ENCODE measurements at places on chromosomes 7 and 10. TPM values are rescaled to one million over a fixed set of nuclear protein-coding genes. Genes with fewer than 3 reads are reported as not detected.

Gene ZNF853
- 3.5 TPM for total RNA-seq

Gene MMD2
- total RNA-seq: not detected

Gene MNX1
- total RNA-seq: not detected

Gene MMRN2
- total RNA-seq: 0.18 TPM

Gene CLEC2L
- total RNA-seq: not detected

Gene RHEB
- total RNA-seq: 57.4 TPM

Gene DCLRE1C
- 8.5 TPM for total RNA-seq

- no peak for DNase-seq
Measured at GRCh38 chr10:102146971-102147428, 5.2 kb upstream of the NOLC1 start.

DNA sequence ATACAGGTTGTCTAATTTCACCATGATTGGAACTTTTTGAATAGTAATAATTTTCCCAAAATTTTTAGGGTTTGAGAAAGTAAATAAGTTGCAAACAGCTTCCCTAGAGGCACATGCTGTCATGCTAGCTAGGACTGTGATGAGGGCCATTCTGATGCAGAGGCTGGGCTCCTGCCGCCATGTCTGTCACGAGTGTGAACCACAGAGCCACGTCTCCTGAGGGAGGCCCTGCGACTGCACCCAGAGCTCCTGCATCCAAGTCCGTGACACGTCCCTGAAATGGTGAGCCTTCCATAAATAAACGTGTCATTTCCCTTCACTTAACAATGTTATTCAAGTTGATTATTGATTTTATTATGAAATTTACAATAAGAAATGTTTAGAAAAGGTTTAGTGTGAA lies 40.0 kb downstream of the C10orf120 start:
- DNase-seq: no peak

DNA sequence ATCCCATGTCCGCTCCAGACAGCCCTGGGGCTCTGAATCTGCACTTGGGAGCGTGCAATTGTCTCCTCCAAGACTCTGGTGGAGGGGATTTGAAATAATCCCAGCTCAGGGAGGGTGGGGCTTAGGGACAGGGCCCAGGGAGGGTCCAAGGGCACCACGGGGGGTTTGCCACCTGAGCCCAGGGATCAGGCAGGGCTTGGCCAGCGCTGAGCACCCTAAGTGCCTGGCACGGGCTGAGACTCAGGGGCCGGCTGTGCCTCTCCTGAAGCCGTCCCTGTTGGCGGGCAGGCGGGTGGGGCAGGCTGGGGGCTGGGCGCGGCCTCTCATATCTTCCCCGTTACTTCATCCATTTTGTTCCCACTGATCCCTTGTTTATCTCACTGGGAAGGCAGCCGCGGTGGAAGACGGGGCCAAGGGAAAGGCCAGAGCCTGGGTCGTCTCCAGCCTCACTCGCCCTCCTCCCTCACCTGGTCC lies 41.8 kb upstream of the ELN start:
- no peak for DNase-seq

- peak; percentile 9 for DNase-seq
Measured at GRCh38 chr10:17643339-17643754, 604 bp upstream of the STAM start.

GRCh38 chr7:74182453-74183090 lies 8.4 kb downstream of the EIF4H start:
- no peak for DNase-seq

GRCh38 chr7:54076616-54077015 lies 465.6 kb upstream of the VSTM2A start:
- DNase-seq: no peak

GRCh38 chr10:119282446-119282845 lies 75.1 kb downstream of the GRK5 start:
- DNase-seq: no peak

- no peak for DNase-seq
Measured at GRCh38 chr10:132096223-132096622, 30.5 kb downstream of the JAKMIP3 start.

DNA sequence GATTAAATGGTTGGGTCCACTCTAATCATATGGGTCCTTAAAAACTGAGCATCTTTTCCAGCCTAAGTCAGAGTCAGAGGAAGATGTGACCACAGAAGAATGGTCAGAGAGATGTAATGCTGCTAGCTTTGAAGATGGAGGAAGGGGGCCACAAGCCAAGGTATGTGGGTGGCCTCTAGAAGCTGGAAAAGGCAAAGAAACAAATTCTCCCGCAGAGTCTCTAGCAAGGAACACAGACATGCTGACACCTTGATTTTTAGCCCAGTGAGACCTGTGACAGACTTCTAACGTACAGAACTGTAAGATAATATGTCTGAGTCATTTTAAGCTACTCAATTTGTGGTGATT lies 1.5 kb upstream of the EXOC6 start:
- DNase-seq: no peak

- no peak for DNase-seq
Measured at GRCh38 chr7:100722480-100723212, 2.4 kb downstream of the EPO start.

GRCh38 chr7:12917801-12918200 lies 230.4 kb downstream of the ARL4A start:
- DNase-seq: no peak

- DNase-seq: no peak
Measured at GRCh38 chr10:113618338-113618737, 45.5 kb downstream of the NRAP start.

Measured in activated T-cell treated with anti-CD3 and anti-CD28 coated beads, Interleukin-2, amount 50 U/mL, for 4 hours (primary cell).